ENCODE measurements at places on chromosomes 11 and 22.

DNA sequence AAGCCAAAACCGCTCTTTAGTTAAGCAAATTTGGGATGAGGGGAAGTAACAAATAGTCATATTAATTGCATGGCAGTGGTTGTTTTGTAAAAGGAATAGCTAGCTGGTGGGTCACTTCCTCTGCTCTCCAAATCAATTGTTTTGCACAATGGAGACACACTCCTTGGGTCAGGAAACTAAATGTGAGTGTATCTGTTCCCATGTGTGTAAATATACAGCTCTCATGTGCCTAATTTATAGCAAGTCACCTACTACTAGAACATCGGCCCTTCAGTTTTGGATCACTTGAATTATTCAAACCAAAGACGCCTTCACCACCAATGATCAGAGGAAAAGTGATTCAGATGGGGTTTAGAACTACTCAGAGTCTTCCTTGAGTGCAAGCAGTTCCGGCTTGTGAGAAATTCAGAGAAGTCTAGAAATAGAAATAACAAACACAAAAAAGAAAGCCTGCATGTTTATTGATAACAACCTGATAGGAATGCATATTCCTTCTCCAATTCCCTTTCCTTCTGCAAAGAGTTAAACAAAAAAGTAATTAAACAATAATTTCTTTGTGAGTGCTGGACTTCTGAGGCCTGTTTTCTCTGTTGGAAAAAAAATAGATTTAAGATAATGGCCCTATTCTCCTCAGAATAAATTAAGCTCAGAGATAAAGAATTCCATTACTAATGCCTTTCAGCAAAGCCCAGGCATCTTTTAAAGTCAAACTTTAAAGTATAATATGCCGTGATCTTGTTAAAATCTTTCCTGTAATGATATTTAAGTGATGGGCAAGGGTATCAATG is 100.4 kb downstream of the KIRREL3 start:
- no peak for DNase-seq

- no peak for DNase-seq
Measured at GRCh38 chr11:121029153-121029552, 5.3 kb downstream of the TBCEL start.

GRCh38 chr22:39148727-39149535 is 3.5 kb downstream of the CBX7 start:
- DNase-seq: no peak

DNA sequence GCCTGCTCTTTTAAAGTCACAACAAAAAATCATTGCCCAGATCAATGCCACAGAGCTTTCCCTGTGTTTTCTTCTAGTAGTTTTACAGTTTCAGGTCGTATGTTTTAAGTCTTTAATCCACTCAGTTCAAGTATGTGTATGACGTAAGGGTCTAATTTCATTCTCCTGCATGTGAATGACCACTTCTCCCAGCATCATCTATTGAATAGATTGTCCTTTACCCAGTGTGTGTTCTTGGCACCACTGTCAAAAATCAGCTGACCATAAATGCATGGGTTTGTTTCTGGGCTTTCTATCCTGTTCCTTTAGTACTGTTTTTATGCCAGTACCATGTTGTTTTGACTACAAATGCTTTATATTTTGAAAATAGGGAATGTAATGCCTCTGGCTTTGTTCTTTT is 28.1 kb downstream of the INTS4 start:
- DNase-seq: no peak

DNA sequence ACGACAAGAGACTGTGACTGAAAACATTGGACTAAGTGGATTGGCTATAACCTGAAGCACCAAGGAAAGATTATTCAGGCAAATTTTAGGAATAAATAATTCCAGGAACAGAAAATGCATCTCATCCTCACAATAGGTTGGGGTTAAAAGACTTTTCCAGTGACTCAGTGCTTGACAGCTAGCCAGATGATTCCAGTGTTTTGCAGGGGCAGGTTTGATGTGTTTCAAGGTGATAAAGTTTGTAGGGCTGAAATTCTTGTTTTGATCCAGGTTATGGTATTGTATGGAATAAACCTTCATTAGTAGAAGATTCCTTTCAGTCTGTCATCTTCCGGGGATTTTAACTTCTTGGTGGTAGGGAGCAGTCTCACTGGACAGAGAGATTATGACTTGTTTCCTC is 2.3 kb downstream of the EXT2 start:
- no peak for DNase-seq

DNA sequence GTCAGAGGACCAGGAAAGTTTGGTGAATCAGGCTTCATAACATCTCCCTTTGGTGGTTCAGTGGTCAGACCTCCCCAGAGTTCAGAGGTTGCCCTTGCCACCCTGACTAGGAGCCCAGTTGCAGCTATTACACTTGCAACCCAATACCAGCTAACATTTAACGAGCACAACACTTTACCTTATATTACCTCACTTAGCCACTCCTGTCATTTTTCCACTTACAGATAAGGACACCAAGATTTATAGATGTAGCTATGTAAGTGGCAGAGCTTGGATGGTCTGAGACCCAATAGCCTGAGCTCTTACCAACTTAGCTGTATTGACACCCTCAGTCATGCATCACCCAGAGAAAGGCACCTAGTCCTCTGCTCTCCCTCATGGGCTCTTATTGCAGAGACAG is 234.7 kb downstream of the INSC start:
- no peak for DNase-seq

- DNase-seq: no peak
Measured at GRCh38 chr11:11845071-11845470, 3.3 kb downstream of the USP47 start.

DNA sequence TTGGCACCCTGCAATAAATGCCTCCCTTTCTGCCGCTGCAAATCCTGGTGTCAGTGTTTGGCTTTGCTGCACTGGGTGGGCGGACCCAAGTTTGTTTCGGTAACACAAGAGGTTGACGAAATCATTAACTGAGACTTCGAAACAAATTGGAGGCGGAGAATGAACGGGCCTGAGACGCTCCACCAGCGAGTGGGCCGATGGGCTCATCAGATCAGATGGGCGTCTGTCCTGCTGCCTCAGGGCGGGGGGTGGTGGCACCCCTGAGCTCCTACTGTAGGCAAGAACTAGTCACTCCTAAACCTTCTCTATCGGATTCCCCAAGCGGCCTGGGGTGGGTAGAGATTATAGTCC is 918 bp upstream of the CAPN5 start:
- no peak for DNase-seq

DNA sequence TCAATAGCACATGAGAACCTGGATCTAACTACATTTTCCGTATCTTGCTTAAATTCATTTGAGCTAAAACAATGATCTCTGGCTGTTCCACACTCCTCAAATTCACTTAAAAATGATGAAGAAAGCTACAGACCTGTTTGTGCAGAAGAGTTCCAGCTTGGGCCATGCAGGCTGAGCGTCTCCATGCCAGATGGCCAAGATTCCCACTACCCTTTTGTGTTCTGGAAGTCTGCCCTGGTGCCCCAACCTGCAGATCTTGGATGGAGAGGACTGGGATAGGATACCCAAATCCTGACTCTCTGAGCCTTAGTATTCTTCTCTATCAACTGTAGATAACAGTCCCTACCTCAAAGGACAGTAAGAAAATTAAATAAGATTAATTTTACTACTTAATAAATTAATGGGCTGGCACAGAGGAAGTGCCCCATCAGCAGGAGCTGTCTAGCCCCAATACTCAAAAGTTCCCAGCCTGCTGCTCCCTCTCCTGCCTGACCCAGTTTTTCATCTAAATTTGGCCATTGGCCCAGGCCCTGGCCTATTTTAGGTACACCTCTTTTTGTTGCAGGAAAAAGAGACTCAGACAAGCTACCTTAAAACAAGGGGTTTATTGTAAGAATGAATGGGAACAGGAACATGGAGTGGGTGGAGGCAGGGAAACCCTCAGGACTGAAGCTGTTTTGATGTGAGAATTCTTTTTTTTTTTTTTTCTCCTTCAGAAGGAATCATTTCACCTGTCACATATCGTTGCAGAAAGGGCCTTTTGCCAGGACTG is 81.4 kb upstream of the GRK3 start:
- DNase-seq: no peak

GRCh38 chr11:129148487-129148886 is 43.6 kb downstream of the ARHGAP32 start:
- DNase-seq: no peak

- DNase-seq: no peak
Measured at GRCh38 chr11:6925007-6925577, 1.1 kb upstream of the ZNF215 start.

GRCh38 chr11:131687291-131688047 is 317.1 kb downstream of the NTM start:
- DNase-seq: no peak

DNA sequence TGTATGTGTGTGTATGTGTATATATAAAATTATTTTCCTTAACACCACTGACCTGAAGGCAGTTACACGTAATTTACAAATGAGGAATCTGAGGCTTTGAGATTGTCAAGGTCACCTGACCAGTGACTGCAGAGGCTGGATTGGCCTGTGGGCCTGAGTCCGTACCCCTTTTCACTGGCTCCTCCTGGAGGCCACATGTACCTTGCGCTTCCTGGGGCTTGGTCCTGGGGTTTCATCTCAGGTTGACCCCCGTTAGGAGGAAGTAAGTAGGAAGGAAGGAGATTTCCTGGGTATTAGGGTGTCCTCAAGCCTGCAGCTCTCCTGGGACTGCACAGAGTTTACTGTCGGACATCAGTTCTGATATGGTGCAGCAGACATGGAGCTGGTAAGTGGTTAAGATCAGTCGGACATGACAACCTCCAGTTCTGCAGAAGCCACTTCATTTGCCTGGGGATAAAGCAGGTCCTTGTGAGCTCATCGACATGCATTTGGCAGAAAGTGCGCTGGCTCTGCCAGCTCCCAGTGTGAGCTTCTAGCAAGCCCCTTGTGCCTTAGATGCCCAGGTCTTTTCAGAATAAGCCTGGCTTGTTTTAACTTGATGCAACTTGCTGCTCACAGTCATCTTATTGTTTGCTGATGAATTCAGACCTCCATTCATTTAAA is 36.6 kb downstream of the ST3GAL4 start:
- no peak for DNase-seq

DNA sequence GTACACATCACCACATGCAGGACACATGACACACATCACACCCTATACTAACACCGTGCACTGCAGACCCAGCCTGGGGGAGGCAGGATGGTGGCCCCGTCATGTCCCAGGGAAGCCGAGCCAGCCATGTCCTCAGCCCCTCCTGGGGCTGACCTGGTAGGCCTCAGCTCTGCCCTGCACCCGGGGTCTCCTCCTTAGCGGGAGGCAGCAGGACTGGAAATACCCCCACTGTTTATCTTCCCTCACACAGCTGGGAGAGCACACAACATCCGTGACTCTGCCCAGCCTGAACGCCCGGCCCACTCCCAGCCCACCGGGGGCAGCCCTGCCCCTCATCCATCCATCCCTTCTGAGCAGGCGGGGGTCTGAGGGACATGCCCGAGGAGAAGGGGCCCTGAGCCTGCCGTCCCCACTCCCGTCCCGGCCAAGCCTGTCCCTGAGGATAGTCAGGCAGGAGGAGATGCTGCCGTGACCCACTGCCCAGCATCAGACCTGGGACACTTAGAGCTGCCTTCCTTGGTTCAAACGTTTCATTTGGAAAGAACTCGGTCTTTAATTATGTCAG is 945.0 kb downstream of the BRD1 start:
- no peak for DNase-seq

- DNase-seq: no peak
Measured at GRCh38 chr11:66745356-66746235, 16.6 kb upstream of the SPTBN2 start.

DNA sequence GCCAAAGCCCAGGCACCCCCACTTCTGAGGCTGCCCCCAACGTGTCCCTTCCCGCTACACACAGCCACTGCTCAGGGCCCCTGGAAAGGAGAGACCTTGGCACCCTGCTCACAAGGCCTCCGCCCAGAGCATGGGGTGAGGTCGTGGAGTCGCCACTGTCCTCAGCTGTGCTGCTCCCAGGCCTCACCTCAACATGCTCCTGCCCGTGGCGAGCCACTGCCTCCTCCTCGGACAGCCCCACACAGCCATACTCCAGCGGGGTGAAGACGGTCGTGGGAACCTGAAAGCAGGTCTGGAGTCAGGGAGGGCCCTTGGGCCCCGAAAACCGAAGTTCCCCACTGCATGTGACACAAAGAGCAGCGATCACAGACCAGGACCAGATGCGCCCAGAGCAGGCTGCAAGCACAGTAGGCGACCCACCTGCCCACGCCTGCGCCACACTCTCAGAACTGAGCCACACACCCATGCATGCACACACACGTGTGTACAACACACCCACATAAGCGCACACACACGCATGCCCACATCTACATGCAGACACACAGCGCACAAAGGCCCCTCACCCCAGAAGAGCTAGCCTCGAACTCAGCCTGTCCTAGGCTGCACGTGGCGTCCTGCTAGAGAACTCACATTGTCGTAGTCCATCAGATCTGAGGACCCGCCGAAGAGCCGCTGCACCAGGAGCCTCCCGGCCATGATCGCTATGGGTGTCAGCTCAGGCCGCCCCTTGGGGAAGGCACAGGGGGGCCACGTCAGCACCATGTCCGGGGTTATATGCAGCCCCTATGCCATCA is 25.5 kb upstream of the GNB1L start:
- DNase-seq: no peak

- DNase-seq: no peak
Measured at GRCh38 chr11:108865406-108865805, 200.5 kb downstream of the DDX10 start.

DNA sequence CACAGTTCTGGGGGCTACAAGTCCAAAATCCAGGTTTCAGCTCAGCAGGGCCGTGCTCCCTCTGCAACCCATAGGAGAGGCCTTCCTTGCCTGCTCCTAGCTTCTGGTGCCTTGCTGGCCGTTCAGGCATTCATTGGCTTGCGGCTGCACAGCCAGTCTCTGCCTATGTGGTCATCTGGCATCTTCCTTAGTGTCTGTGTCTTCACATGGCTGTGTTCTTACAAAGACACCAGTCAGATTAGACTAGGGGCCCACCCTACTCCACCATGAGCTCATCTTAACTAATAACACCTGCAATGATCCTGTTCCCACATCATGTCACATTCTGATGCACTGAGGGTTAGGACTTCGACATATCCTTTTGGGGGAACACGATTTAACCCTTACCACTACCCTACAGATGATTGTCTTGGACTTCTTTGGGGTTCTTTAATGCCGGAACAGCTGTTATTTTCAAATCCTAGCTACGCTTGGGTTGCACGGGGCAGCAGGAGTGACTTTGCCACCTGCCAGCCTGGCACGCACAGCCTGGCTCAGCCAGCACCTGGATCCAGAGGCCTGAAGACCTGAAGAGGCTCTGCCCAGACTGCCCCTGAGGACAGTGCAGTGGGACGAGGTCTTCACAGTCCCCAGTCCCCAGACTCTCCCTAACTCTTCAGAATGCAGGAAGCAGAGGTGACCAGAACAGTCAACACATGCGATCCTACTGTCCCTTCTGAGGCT is 7.7 kb upstream of the NEAT1 start:
- no peak for DNase-seq

- no peak for DNase-seq
Measured at GRCh38 chr11:111236383-111236782, 9.1 kb upstream of the POU2AF2 start.
